ENCODE measurements at places on chromosomes 12 and 14. TPM values are rescaled to one million over a fixed set of nuclear protein-coding genes. Genes with fewer than 3 reads are reported as not detected.

CPNE6 gene
- not detected for total RNA-seq

FAM90A1 gene
- not detected for total RNA-seq

CCDC177 gene
- total RNA-seq: not detected

PZP gene
- not detected for total RNA-seq

MFAP5 gene
- 86.4 TPM for total RNA-seq

CLEC14A gene
- not detected for total RNA-seq

EML5 gene
- 0.05 TPM for total RNA-seq

APOF gene
- not detected for total RNA-seq

CIDEB gene
- not detected for total RNA-seq

CORO1C gene
- total RNA-seq: 391 TPM

CLEC4D gene
- not detected for total RNA-seq

DEPDC4 gene
- 1.3 TPM for total RNA-seq

SLC8A3 gene
- total RNA-seq: 0.89 TPM

ALX1 gene
- total RNA-seq: 1.9 TPM

ADAMTS20 gene
- total RNA-seq: 0.66 TPM

KIF26A gene
- total RNA-seq: 1.4 TPM

TSPAN11 gene
- total RNA-seq: 9.5 TPM

LBHD2 gene
- total RNA-seq: not detected

CLECL1 gene
- not detected for total RNA-seq

IFNG-AS1 gene
- total RNA-seq: not detected

SMAGP gene
- 3.6 TPM for total RNA-seq

RNU4-1 gene
- total RNA-seq: 2,591 TPM

PTGER2 gene
- total RNA-seq: not detected

SCNN1A gene
- 1.3 TPM for total RNA-seq

SLC6A12 gene
- total RNA-seq: 2.6 TPM

RTL1 gene
- 0.18 TPM for total RNA-seq

COL2A1 gene
- 11.2 TPM for total RNA-seq

ACSM4 gene
- total RNA-seq: not detected

PLEKHD1 gene
- 0.05 TPM for total RNA-seq

VWF gene
- 0.23 TPM for total RNA-seq

PKP2 gene
- total RNA-seq: 18.7 TPM

TMEM119 gene
- total RNA-seq: 1.8 TPM

EML1 gene
- 23.5 TPM for total RNA-seq

KRT79 gene
- 0.82 TPM for total RNA-seq

C12orf56 gene
- not detected for total RNA-seq

NRXN3 gene
- 18.0 TPM for total RNA-seq

RPGRIP1 gene
- total RNA-seq: not detected

IAPP gene
- total RNA-seq: not detected

OASL gene
- 1.3 TPM for total RNA-seq

LPAR5 gene
- 0.89 TPM for total RNA-seq

DDIT3 gene
- 45.1 TPM for total RNA-seq

VRK1 gene
- 11.0 TPM for total RNA-seq

TMEM229B gene
- total RNA-seq: 1.3 TPM

MANSC1 gene
- 2.9 TPM for total RNA-seq

OTX2 gene
- 8.2 TPM for total RNA-seq

CSRNP2 gene
- total RNA-seq: 61.6 TPM

LUM gene
- total RNA-seq: 128 TPM

VTI1B gene
- 92.0 TPM for total RNA-seq

AJUBA gene
- 146 TPM for total RNA-seq

ARHGEF25 gene
- total RNA-seq: 24.5 TPM

TMBIM4 gene
- total RNA-seq: 41.2 TPM

PRICKLE1 gene
- total RNA-seq: 39.5 TPM

TPH2 gene
- total RNA-seq: 0.24 TPM
